ENCODE measurements at places on chromosomes 5 and 9.
A peak's percentile ranks its signal among the peaks of the same experiment; 100 is the strongest.

DNA sequence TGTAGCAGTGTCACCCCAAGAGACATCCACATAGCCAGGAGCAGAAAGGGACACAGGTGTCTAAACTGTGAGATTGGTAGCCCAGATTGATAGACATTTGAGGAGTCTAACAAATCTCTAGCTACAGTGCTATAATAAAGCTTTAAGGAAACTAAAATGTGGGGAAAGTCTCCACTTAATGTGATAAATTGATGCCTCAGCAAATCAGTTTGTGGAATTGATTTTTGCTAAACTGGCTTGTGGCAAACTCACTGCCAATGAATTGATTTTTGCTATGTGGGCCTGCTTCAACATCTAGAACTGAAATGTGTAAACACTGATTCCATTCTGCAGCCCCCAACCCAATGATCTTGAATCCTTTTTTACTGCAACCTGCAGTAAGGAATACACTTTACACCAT is 16.8 kb upstream of the MAP3K1 start:
- no peak for DNase-seq

GRCh38 chr5:150734579-150735384 is 24.0 kb downstream of the DCTN4 start:
- peak; percentile 58 for DNase-seq

DNA sequence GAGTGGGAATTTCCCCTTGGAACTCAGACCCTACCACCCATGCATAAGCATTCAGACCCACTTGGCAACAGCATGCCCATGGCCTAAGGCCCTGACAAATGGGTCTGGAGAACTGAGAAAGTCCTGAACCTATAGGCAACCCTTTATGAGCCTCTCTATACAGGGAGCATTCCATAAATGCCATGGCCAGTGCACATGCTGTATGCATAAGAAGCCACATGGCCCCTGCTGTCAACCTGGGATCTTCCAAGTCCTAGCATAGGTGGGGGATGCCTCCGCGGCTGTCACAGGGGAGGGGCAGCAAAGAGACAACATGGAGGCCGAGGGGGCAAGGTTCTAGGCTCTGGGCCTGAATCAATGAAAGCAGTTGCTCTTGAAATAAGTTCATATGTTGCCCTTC is 8.2 kb upstream of the NIPAL4 start:
- DNase-seq = peak; percentile 37

- DNase-seq = no peak
These were observed 151.7 kb upstream of the MPDZ start for GRCh38 chr9:13431222-13431536.

- DNase-seq = no peak
These were observed 17.1 kb upstream of the CORO2A start for GRCh38 chr9:98209530-98209929.

DNA sequence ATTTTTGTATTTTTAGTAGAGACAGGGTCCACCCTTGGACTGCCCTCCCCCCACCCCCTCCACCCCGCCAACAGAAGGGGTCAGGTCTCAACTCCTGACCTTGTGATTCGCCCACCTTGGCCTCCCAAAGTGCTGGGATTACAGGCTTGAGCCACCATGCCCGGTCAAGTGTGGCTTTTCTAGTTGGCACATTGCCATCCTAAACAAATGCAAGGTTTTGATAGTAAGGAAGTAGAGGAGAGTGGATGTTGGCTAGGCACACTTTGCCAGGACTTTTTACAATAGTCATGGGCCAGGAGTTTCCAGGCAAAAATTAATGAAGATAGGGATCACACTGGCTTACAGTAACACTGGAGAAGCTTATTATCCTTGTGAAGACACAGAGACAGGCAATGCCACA is 62.4 kb downstream of the GALNT12 start:
- no peak for DNase-seq

DNA sequence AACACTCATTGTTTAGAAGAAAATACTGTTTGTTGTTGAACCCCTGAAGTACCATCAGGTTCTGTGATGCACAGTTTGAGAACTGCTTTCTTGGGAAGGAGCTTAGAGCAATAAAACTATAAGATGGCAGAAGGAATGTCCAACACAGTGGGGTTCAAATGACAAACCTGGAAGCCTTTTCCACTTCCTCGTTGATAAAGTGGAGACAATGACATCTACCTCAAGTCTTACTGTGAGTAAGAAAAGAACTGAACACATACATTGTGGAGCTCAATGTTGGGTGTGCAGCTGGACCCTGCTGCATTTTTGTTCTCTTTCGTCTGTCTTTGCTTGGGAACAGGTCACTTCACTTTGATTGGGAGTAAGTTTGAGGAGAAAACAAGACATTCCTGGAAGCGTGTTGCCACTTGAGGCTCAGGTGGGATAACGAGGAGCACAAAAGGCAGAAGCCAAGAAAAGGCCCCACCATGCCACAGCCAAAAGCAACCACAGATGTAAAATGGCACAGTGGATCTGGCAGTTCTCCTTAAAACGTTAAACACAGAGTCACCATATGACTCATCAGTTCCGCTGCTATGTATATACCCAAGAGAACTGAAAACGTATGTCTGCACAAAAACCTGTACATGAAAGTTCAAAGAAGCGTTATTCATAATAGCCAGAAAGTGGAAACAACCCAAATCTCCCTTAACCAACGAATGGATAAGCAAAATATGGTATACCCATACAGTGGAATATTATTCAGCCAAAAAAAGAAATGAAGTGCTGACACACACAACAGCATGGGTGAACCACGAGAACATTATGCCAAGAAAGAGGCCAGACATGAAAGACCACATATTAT is 42.9 kb upstream of the SUB1 start:
- peak; percentile 58 for DNase-seq

- DNase-seq = no peak
These were observed 93.5 kb downstream of the RGS3 start for GRCh38 chr9:113556877-113557593.

- DNase-seq = no peak
These were observed 37.0 kb downstream of the SH3PXD2B start for GRCh38 chr5:172417130-172417841.

- DNase-seq = no peak
These were observed 135.4 kb upstream of the CCDC152 start for GRCh38 chr5:42621242-42621641.

GRCh38 chr5:135878156-135878620 is 17.5 kb downstream of the IL9 start:
- DNase-seq = no peak

- no peak for DNase-seq
These were observed 24.7 kb upstream of the CNOT6 start for GRCh38 chr5:180469586-180469865.

- peak; percentile 83 for DNase-seq
These were observed 29.5 kb downstream of the SLC46A2 start for GRCh38 chr9:112861155-112861554.

GRCh38 chr5:5183189-5183699 is 43.1 kb downstream of the ADAMTS16 start:
- no peak for DNase-seq

DNA sequence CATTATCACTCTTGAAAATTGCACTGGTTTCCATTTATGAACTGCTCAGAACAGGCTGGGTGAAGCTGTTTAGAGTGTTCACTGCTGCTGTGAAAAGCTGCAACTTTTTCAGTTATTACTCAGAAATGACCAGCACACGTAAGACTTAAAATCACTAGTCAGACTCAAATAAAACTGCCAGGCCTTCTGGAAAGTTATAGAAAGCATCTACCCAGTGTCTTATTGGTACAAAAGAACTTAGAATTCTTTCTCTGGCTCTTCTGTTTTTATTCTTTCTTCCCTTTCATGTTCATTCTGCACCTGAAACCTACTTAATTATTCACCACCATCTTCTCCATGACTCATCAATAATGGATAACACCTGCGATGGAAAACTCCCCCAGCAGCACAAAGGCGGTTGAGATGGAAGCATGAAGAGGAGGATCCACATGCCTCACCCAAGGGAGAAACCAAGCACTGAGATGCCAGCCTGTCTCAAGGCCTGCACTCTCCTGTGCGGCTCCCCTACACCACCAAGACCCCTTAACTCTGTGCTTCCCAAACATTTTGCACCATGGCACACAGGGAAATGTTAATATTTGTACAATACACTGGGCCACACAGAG is 171.9 kb downstream of the ENTREP1 start:
- DNase-seq = no peak

GRCh38 chr5:104111632-104112031 is 549.0 kb upstream of the NUDT12 start:
- no peak for DNase-seq

- no peak for DNase-seq
These were observed 138.1 kb downstream of the TMEM167A start for GRCh38 chr5:82938901-82939725.

- DNase-seq = no peak
These were observed 185.4 kb downstream of the GABBR2 start for GRCh38 chr9:98523231-98523901.

- DNase-seq = no peak
These were observed 107.7 kb downstream of the SEMA6A start for GRCh38 chr5:116466727-116467464.

- DNase-seq = no peak
These were observed 220.9 kb downstream of the IRX2 start for GRCh38 chr5:2530609-2531008.

DNA sequence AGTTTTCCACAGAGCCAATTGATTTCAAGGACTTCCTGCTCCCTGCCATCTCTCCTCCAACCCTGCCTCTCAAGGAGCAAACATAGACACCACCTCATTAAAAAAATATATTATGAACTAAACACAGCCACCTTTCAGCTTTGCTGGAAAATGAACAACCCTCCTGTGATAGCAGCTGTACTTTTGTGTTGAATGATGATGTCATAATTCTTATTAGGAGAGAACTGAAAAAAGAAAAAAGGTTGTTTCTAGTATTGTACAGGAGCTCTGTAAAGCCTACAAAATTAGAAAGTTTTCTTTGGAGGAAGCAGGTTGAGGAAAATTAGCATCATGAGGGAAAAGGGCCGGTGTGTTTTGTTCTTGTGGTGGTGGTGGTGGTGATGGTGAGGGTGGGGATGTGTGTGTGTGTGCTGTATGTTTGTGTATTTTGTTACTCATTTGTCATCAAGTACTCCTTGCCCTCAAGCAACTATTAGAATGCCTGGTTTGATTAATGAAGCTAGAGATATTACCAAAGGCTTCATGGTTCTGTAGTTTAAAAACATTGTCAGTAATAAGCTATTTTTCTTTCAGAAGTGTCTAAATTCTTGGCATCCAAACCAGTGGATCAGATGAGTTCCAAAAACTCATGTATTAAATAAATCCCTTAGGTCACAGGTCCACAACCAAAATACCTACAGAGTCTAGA is 405.9 kb downstream of the TLE4 start:
- DNase-seq = no peak

- no peak for DNase-seq
These were observed 142.1 kb downstream of the LHFPL2 start for GRCh38 chr5:78506261-78507024.

GRCh38 chr5:83475391-83475863 is 3.9 kb downstream of the VCAN start:
- DNase-seq = no peak

DNA sequence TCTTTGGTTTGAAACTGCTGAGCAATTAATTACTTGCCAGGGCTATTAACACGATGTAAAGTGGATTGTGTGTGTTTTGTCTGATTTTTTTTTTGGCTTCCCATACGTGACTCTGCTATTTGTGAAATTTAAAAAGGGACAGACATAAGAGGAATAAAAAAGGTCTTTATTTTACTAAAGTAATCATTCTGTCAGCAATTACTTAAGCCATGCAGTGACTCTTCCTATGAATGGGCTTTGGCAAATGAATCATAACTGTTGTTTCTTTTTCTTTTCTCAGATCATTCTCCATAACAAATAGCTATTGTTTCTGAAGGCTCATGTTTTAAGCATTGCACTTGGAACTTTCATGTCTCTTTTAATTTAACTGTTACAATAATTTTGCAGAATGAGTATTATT is 461.3 kb upstream of the RORB start:
- DNase-seq = no peak

- DNase-seq = no peak
These were observed 49.0 kb upstream of the TNPO1 start for GRCh38 chr5:72767289-72768010.

GRCh38 chr9:116042321-116042720 is 111.3 kb upstream of the PAPPA start:
- no peak for DNase-seq
